Right hindlimb (tissue), 1 donor: ENCODE measurements at places on chromosomes 1 and 21.

DNA sequence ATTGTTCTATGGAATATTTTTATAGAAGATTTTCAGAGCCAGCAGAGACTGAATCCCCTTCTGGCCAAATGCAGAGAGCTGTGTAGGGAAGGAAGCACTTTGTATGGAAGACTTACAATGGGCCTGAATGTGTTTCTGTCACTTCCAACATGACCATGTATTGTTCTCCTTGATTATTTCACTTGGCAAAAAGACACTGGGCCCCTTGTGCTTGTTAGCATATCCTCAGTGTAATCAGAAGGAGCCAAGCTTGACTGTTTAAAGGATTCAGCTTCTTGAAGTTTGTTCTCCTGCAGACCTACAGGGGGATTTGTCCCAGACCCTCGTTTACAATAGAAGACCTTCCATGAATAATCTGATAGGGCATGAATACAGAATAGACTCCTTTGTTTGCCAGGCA, 48.1 kb upstream of the UBE2U start:
- DNase-seq: no peak

GRCh38 chr1:117572546-117572945, 33.3 kb upstream of the TENT5C start:
- DNase-seq: no peak

GRCh38 chr1:57131701-57132394, 166.0 kb upstream of the C8B start:
- DNase-seq: no peak

- DNase-seq: no peak
Observed at GRCh38 chr1:242139442-242139841, 140.5 kb upstream of the MAP1LC3C start.

GRCh38 chr1:222462601-222463000, 85.3 kb downstream of the HHIPL2 start:
- DNase-seq: no peak

DNA sequence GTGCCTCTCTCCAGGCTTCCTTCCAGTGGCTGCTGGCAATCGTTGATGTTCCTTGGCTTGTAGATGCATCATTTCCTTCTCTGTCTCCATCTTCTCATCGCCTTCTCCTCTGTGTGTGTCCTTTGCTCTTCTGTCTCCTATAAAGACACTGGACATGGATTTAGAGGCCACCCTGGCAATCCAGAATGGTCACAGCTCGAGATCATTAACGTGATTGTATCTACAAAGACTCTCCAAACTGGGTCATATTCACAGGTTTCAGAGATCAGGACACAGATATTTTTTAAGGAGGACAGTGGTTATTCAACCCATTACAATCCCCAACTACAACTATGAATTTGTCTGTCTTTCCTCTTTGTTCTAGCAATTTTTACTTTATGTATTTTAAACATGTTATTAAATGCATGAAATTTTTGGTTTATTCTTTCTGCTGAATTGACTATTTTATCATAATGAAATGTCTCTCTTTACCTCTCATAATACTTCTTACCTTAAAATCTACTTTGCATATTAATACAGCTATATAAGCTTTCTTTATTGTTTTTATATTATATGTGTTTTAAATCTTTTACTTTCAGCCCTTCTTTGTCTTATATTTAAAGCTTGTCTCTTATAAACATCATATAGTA, 22.8 kb downstream of the CR1 start:
- DNase-seq: no peak

- no peak for DNase-seq
Observed at GRCh38 chr1:70405780-70406416, 5.2 kb upstream of the CTH start.
